ENCODE measurements at places on chromosomes 11 and 22.
A peak's percentile ranks its signal among the peaks of the same experiment; 100 is the strongest.

- no peak for DNase-seq
Observed at GRCh38 chr11:32307471-32307870, 127.9 kb downstream of the WT1 start.

- no peak for DNase-seq
Observed at GRCh38 chr11:72069787-72070251, 10.5 kb downstream of the NUMA1 start.

- DNase-seq, result no peak
Observed at GRCh38 chr11:98771791-98772190, 249.0 kb upstream of the CNTN5 start.

DNA sequence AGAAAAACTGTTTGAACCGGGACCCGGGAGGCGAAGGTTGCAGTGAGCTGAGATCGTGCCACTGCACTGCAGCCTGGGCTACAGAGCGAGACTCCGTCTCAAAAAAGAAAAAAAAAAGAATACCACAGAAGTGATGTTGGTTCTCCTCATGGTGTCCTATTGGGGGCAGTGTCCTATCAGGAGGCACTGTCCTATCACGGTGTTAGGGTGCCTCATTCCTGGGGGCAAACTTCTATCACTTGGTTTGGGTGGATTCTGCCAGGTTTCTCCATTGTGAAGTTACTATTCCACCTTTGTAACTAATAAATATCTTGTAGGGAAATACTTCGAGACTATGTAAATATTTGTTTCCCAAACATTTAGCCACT lies 19.6 kb downstream of the PRR14L start:
- no peak for DNase-seq

- DNase-seq, result no peak
Observed at GRCh38 chr22:42797011-42797410, 60.1 kb downstream of the ARFGAP3 start.

GRCh38 chr11:74208507-74208906 lies 37.4 kb downstream of the PPME1 start:
- no peak for DNase-seq

DNA sequence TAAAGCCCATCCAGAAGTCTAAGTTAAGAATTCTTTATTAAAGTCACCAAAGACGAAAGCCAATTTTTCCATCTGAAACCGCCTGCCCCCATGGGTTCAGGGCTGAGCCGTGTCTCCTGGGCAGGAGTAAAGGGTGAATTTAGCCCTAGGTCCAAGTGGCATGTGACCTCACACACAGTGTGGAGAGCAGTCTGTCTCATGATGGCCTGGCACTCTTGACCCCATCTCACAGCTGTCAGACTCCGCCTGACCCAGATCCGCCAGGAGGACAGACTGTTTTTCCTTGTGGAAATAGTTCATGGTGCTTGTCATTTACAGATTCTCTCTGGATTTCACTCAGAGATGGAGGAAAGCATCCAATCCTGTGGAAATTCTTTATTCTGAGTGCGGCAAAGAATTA lies 109.7 kb downstream of the GALNT18 start:
- DNase-seq, result no peak

- no peak for DNase-seq
Observed at GRCh38 chr11:61757213-61757862, 4.9 kb downstream of the MYRF start.

DNA sequence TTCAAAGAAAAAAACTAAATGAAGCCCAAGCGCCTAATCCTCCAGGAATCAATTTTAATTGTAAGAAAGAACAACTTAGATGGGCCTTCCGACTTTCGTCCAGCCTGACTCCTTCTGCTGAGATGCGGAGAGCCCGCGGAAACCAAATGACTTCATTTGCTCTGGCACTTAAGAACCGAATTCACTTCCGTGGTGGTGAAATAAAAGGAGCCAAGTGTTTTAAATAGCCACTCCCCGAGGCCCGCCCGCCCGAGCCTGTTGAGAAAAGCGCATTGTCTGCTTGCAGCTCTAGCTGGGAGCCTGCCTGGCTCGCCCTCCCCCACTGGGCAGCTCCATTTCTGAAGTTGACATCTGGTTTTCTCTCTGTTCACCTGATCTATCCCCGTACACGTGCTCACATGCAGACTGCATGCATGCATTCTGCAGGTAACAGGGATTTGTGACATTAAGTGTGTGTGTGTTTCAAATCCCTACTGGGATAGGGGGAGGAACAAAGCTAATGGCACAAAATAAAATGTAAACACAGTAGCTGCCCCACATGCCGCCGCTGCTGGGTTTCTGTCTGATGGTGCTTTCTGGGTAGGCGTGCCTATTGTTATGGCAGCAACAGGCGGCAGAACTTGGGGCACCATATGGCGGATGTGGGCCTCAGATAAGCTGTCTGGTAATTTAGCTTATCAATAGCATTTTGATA lies 6.2 kb downstream of the TEAD1 start:
- DNase-seq, result no peak

DNA sequence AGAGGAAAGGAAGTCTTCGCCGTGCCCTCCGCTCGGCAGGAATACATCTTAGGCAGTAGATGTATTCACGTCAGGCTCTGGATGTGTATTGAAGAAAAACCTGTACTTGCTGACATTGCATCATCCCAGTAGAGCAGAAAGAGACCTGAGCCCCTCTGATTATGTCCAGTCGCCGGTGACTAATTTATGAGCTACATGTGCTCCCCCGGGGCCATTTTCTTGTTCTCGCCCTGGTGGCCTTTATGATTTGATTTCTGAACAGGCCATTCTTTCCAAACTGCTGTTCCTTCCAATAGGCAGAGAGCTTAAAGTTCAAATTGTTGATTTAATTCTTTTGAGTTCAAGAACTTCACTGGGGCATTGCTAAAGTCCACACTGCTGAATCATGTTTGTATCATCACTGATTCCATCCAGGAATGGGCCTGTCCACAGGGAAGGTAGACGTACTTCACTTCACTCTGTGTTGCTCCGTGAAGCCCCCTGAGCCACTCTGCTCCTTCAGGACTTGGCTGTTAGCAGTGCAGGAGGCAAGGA lies 137.3 kb upstream of the RASSF10 start:
- DNase-seq, result no peak

- no peak for DNase-seq
Observed at GRCh38 chr11:113670149-113670830, 35.8 kb downstream of the TMPRSS5 start.

- DNase-seq, result no peak
Observed at GRCh38 chr11:133809569-133810491, 35.5 kb downstream of the SPATA19 start.

DNA sequence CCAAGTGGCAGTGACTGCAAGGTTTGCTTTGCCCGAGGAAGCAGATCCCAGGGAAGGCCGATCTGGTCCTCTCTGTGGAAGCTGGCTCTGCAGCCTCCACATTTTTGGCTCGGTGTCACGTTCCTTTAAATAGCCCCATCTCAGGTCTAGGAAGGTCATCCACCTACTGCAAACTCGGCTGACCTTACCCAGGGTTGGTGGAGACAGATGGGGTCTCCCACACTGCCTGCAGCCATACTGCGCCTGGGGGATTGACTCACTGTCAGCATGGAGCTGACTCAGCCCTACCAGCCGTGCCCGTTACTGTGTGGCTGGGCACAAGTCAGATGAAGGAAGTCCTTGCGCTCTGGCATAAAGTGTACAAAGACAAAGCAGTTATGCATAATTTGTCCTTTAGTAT lies 16.9 kb downstream of the CDPF1 start:
- no peak for DNase-seq

- no peak for DNase-seq
Observed at GRCh38 chr11:96986516-96986915, 596.7 kb downstream of the JRKL start.

- DNase-seq, result no peak
Observed at GRCh38 chr11:86476109-86476861, 101.6 kb downstream of the CCDC81 start.

GRCh38 chr11:110453684-110454354 lies 24.1 kb downstream of the FDX1 start:
- DNase-seq, result no peak

DNA sequence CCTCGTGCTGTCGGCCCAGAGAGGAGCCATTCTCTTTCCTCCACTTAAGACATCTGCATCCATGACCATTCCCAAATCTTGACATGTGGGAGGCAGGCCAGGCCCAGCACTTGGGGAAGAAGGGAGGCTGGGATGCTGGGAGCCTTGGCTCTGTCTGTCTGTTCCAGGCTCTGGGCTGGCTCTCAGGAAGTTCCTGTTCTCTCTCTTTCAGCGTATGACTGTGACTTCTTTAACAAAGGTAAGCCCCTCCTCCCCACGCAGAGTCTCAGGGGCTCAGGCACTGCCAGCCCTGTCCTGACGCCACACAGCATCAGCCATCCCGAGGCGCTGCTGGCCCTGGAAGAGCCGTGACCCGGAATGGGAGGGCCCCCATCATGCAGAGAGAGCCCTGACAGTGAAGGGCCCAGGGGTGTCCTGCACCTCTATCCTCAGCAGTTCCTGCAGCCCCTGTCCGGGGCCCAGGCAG lies 52.4 kb downstream of the OTOG start:
- DNase-seq, result no peak

GRCh38 chr22:36452250-36452977 lies 29.0 kb downstream of the TXN2 start:
- DNase-seq, result no peak

DNA sequence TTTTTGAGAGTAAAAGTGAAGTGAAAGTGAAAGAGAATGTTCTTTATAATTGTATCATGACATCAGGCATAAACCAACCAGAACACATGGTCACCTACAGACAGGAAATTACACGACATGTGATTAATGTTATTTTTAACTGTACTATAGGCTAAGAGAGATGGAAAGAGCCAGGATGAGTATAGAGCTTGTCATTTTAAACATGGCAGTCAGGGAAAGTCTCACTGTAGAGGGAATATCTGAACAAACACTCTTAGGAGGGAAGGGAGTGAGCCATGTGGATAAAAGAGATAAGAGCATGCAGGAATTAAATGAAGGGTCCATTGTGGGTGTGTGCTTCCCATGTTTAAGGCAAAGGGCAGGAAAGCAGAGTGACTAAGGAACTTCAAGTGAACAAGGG lies 599.1 kb upstream of the FAT3 start:
- no peak for DNase-seq

GRCh38 chr22:22369964-22370270 lies 125.3 kb downstream of the VPREB1 start:
- DNase-seq, result no peak

DNA sequence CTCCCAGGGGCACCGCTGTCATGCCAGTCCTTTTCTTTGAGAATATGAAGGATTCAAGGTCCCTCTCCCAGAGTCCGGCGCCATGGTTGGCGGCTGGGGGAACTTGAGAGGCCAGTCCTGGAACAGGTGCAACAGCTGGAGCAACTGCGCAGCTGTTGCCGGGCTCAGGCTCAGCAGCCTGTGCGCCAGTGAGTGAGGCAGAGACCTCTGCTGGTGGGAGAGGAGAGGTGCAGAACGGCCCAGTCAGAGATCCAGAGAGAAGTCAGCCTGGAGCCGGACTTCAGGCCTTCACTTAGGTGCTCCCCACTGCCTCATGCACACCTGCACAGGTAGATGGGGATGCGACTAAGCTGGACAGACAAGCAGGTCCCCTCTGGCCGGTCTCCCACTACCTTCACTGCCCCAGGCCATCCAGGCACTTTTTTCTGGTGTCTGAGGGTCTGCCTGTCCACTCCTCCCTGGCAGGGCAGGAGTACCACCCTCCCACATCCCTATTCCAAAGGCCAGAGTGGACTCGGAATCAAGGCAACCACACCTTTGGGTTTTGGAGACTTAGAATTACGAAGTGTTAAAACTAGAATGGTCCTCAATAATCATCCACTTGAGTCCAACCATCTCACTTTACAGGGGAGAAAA lies 4.6 kb downstream of the CHRDL2 start:
- peak; percentile 24 for DNase-seq

- no peak for DNase-seq
Observed at GRCh38 chr22:46352691-46353386, 17.3 kb downstream of the TRMU start.

DNA sequence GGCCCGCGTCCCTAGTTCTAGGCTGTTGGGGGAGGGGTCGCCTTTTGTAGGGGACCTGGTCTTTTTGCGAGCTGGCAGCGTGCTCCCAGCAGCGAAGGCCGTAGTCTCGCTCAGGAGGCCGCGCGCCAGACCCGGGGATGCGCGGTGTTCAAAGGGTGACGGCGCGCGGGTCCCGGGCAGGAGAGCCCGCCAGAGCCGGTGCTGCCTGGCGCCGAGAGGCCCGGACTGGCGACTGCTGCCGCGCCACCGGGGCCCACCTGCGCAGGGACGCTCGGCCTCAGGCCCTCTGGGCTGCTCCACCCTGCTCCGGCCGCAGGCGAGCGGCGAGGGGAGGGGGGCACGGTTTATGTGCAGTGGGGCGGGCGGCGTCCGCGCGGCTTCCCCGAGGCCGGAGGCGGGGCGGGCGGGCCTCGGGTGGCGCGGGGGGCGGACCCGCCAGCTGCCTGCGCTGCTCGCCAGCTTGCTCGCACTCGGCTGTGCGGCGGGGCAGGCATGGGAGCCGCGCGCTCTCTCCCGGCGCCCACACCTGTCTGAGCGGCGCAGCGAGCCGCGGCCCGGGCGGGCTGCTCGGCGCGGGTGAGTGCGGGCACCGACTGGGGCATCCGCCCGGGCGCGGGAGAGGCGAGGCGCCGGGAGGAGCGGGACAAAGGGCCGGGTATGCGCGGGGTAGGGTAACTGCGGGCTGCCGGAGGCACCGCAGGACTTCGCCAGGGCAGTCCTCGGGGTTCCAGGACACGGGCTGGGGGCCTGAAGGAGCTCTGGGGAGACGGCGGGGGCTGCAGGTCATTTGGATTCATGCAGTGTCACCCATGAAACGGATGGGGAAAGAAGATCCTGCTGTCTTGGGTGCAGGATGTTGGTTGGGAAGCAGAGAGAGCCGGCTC lies at the start of gene PRSS23:
Gene PRSS23 (plus strand): TSS at position 467 of the 884 bp plus-strand sequence. CDS start 7,102 bp downstream, outside the sequence.
- DNase-seq, result peak; percentile 19

GRCh38 chr22:43852573-43853327 lies 9.6 kb downstream of the SULT4A1 start:
- DNase-seq, result no peak

GRCh38 chr11:60128376-60128775 lies 39.9 kb downstream of the MS4A2 start:
- no peak for DNase-seq

- DNase-seq, result no peak
Observed at GRCh38 chr22:34430386-34430785, 510.1 kb upstream of the LARGE1 start.

DNA sequence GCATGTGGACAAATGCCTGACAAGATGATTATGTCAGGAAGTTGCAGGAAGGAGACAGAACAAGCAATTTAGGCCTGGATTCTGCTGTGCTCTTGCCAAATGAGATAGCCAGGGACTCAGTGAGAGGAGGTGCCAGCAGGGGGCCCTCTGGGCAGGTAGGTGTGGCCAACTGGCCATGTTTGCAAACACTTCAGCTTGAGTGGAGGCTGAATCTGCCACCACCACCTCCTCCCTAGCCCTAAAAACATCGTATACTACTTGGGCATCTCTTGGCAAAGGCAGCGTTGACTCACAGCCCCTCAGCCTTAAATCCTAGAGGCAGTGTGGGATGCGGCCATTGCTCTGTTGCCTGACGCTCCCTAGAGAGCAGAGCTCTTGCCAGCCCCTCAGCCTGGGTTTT lies 95.1 kb upstream of the PLET1 start:
- DNase-seq, result no peak

DNA sequence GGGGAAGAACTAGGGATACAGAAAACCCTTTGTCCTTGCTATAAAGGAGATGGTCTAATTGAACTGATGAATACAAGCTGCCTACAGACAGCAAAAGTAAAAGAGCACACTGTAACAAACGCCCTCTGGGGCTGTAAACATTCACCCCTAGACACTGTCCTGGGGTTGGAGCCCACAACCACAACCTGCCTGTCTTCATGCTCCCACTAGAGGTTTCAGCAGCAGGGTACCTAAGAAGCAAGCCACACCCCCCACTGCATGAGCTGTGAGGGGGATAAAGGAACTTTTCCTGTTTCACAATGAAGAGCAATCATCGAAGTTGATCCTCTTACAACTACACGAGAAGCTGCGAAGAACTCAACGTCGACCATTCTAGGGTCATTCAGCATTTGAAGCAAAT lies 90.5 kb upstream of the LUZP2 start:
- no peak for DNase-seq

Measured in stimulated activated CD4-positive, alpha-beta T cell treated with anti-CD3 and anti-CD28 coated beads, Interleukin-12 subunit alpha, Interleukin-12 subunit beta, amount 100 ng/mL, for 24 hours (primary cell).